Kasumi-1 (cell line): ENCODE measurements at places on chromosomes 13 and 19.

DNA sequence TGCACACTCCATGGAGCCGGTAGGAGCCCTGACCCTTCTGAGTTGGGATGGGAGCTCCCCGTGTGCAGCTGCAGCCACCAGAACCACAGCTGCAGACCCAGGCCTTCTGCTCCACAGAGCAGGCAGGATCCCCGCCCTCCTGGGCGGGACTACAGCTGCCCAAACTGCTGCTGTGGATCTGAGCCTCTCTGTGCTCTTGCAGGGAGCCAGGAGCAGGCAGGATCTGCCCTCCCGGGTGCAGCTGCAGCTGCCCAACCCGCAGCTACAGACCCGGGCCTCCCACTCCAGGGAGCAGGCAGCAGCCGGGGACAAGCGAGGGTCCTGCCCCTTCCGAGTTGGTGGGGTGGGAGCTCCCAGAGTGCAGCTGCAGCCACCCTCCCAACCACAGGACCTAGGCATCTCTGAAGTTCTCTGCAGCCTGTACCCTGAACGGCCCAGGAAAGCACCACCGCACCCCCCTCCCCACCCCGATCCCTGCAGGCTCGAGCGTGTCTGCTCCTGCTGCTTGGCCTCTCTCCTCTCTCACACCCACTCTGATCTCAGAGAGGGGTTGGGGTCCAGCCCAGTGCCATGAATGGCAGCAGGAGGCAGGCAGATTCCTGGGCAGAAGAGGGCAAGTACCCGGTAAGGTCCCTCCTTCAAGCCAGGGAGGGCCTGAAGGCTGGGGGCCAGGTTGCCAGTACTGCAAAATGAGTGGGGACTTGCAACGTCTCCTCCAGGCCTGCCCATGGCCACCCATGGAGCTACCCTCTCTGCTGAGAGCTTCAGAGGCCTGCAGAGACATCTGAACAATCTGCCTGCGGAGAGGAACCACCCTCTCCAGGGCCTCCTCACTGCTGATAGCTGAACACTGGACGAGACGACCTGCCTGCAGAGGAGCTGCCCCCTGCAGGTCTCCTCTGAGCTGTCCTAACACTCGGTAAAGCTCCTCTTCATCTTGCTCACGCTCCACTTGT, 16.4 kb upstream of the EMP3 start:
- peak; percentile 30 for DNase-seq

- no peak for DNase-seq
Observed at GRCh38 chr19:38840583-38840968, 9.0 kb upstream of the ECH1 start.

GRCh38 chr19:6041071-6041470, 63.1 kb upstream of the RANBP3 start:
- DNase-seq = no peak

- DNase-seq = no peak
Observed at GRCh38 chr13:19646063-19646462, 12.6 kb downstream of the MPHOSPH8 start.

- DNase-seq = no peak
Observed at GRCh38 chr19:5585461-5586299, 17.9 kb upstream of the TINCR start.

DNA sequence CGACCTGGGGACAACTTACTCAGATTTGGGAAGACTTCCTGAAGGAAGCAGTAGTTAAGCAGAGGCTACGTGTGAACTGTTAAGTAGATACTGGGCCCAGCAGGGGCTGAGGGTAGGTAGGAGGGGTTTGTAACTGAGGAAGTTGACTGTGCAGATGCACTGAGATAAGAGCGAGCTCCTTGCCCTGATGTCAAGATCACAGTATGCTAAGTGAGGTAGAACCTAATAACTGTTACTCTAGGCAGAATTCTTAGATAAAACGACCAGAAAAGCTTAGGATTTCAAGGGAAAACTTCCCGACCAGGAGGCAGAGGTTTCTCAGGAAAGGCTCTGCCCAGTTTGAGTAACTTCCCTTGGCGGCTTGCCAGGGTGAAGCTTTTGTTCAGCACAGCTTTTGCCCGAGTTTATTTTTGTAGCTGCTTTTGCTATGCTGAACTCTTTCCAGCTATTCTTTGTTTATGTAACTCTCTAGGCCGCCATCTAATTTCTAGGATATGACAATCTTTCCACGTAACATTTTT, 632.1 kb downstream of the DIAPH3 start:
- DNase-seq = peak; percentile 94

DNA sequence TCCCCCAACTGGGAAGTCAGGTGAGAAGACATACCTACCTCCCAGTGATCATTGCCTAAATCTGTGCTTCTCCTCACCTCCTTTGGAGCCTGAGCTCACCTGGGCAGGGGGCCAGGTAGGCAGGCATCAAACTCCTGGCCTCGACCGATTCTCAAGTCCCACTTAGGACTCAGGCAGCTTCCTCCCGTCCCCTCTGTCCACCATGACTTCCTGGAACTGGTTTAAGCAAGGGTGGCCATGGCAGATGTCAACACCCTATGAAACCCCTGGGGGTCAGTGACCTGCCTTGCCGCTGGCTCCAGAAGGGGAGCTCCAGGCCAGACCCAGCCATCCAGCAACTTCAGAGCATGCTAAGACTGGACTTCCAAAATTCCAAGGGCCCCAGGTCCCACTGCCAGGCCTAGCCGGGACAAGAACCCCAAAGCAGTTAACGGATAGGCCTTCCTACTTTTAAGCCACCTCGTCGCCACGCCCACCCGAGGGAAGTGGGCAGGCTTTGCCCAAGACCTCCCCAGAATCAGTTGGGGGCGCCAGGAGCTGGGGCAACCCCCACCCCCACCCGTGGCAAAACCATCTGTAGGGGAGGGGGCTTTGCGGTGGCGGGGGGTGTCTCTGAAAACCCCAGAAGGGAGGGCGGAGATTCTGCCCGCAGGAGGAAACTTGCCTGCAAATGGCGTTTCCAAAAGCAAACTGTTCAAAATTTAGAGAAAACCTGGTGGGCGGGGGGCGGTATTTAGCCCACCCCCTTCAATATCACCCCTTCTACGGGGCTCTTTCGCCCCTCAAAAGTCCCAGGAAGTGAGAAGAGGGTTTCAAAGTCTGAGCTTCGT, 657 bp downstream of the PLIN3 start:
- peak; percentile 59 for DNase-seq

GRCh38 chr19:10870501-10870954, 825 bp upstream of the CARM1 start:
- no peak for DNase-seq

GRCh38 chr13:107395927-107396662, 819.2 kb downstream of the LIG4 start:
- DNase-seq = no peak

- DNase-seq = peak; percentile 90
Observed at GRCh38 chr19:54795758-54796157, 7.7 kb upstream of the KIR2DL4 start.

DNA sequence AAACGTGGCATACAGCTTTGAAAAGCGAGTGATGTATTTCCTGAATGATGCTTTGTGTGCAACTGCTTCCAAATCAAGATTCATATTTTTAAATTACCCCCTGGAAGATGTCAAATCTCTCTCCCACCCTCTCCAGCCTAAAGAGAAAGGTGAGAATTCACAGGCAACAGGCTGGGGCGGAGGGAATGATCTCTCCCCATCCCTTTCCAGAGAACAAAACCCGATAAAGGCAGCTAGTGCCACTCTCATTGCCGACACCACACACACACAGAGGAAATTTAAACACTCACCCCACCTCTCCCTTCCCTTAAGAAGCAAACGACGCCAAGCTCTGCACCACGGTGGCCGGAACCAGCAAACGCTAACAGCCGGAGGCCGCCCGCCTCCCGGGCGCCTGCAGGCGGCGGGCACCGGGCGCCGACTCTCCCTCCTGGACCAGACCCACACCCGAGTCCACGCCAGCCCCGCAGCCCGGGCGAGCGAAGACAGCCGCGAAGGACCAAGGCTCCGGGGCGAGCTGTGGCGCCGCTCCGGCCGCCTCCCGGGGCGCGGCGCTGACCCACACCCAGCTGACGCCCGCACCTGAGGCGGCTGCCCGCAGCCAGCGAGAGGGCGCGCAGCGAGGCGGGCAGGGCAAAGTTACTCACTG, 477 bp downstream of the LNX2 start:
- DNase-seq = peak; percentile 3

- DNase-seq = peak; percentile 25
Observed at GRCh38 chr13:21579754-21580316, 24.1 kb downstream of the MICU2 start.

- DNase-seq = no peak
Observed at GRCh38 chr13:28049880-28050875, 50.2 kb downstream of the FLT3 start.

DNA sequence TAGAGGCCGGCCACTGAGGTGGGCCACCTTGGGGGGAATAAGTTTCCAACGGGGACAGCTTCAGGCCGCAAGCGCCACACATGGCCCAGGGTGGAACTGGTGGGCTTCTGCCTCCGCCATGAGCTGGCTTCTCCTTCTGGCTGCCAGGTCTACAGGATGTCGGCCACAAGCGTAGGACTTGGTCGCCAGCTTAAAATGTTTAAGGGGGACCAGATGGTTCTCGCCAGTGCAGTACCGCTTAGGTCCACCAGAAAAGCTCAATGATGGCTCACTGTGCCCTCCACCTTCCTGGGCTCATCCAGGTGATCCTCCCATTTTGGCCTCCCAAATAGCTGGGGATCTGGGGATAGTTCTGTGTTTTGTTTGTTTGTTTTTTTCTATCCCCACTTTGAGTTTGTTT, 38.7 kb upstream of the ZNF254 start:
- DNase-seq = no peak

DNA sequence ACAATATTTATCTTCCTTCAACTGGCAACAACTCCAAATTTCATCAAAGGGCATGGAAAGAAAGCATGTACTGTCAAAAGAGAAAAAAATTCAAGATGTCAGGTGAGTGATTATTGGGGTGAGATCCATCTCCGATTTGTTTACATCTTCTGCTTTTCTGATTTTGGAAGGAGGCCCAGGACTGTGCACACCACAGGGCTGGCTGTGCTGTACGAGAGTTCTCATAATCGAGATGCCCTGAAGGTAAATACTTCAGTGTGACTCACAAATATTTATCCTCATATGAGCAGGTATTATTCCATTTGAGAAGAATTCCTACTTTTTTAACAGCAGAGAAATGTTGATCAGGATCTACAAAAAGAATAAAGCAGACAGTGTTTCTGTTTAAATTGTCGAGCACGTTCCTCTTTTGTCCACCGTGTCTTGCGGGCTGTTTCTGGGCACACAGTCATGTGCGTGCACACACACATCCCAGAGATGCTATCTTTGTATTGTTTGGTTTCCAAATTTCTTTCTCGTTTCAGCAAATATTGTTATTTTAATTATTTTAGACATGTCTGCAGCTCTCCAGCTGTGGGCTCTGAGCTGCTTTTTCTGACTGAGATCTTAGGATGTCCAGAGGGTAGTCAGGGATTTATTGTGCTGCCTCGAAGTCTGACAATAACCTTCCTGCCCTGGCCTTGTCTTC, 103.8 kb downstream of the KL start:
- DNase-seq = no peak

DNA sequence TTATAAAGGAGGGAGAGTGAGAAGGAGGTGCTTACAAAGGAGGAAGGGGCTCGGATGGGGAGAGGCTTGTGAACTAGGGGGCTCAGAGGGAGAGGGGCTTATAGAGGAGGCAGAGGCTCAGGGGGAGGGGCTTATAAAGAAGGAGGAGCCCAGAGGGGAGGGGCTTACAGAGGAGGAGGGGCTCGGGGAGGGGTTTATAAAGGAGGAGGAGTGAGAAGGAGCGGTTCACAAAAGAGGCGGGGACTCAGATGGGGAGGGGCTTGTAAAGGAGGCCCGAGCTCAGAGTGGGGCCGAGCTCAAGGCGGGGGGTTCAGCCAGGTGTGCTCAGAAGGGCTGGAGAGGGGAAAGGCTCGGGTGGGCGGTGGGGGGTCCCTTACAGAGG, 500 bp downstream of the SMIM24 start:
- no peak for DNase-seq

DNA sequence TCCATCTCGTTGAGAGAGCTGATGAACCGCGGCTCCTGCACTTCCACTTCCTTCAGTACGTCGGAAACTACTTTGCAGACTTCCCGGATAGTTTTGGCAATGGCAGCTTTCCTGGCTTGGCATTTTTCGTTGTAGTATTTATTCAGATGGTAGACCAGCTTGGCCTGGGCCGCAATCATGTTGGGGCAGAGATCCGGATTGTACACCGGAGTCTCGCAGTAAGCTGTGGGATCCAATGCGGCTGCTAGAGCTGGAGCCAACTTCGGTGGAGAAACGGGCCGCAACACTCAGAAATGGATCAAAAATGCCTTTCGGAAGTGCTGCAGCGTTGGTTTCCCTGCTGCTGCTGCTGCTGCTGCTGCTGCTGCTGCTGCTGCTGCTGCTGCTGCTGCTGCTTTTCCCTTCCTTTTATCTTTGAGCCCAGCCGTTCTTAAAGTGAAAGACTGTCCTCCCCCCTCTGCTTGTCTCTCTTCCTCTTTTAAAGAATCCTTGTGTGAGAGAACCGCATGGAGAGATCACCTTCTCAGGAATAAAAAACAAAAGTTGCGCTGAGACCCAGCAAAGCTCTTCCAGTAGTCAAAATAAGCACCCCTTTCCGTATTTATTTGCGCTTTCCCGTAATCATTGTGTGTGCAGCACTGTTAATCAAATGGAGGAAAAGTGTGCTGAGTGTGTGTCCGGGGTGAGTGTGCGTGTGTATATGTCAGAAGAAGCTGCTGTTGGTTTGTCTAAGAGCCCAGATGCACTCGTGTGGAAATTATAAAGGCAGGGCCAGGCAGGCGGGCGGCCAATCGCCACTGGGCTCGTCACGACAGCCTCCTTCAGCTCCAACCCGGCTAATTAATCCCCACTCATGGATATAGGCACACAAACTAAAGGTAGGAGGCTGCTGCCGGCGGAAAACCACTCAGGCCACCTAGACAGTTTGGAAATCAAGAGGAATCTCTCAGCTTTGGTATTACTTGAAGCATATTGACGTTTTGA, at the start of gene MAB21L1:
Gene MAB21L1, minus strand, starts transcription at position 730 of the 984 bp plus-strand sequence. Its CDS starts 551 bp downstream, at position 179.
- DNase-seq = peak; percentile 26

- DNase-seq = no peak
Observed at GRCh38 chr19:11397089-11397610, 13.0 kb upstream of the EPOR start.

DNA sequence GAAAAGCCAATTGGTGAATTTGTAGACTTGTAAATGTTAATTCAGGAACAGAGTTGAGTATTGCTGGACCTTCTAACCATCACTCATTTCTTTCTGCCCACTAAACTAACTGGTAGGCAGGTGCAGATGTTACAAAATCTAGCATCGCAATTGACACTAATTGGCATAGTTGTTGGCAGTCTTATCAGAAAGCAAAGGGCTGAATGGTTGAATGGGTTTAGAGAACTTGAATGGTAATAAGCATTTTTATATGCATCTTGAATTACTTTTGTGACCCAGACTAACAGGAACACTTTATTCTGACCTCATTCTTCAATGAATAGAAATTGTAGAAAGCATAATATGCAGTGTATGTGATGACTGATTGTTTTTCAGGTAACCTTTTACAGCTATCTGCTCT, 189.1 kb downstream of the GGACT start:
- DNase-seq = no peak

- no peak for DNase-seq
Observed at GRCh38 chr13:23510544-23510916, 59.7 kb upstream of the TNFRSF19 start.

GRCh38 chr19:18161636-18162002, 8.7 kb downstream of the PIK3R2 start:
- DNase-seq = no peak
